ENCODE measurements at places on chromosomes 7 and 10. TPM values are rescaled to one million over a fixed set of nuclear protein-coding genes. Genes with fewer than 3 reads are reported as not detected.

The OPN4 gene
- not detected for total RNA-seq

The HKDC1 gene
- total RNA-seq: 2.4 TPM

The PTTG1IP2 gene
- total RNA-seq: not detected

The DIP2C gene
- total RNA-seq: 23.1 TPM

GRCh38 chr7:107453388-107453787 is 16.5 kb upstream of the GPR22 start:
- H3K27ac ChIP-seq: no peak overlapping the region
- no peak overlapping the region for H3K4me3 ChIP-seq
- peaks cover 5% of the 10 kb centered on the region for H3K4me1 ChIP-seq
- no peaks in the 10 kb centered on the region for H3K27me3 ChIP-seq

DNA sequence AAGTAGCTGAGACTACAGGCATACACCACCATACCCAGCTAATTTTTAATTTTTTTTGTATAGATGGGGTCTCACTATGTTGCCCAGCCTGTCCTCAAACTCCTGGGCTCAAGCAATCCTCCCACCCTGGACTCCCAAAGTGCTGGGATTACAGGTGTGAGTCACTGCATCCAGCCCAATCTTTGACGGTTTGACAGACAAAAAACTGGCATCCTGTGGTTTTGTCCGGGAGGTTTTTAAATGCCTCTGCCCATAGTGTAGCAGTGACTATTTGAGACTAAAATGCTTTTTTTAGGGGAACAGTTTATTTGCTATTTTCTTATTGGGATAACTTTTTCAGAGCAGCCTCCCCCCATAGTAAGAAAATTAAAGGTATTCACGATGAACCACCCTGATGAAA is 523.7 kb upstream of the GALNT17 start:
- H3K4me1 ChIP-seq: peaks cover 14% of the 10 kb centered on the region
- H3K27me3 ChIP-seq: peaks cover 6% of the 10 kb centered on the region
- H3K36me3 ChIP-seq: peaks cover 13% of the 10 kb centered on the region
- no peak overlapping the region for H3K27ac ChIP-seq
- no peak overlapping the region for H3K4me3 ChIP-seq

DNA sequence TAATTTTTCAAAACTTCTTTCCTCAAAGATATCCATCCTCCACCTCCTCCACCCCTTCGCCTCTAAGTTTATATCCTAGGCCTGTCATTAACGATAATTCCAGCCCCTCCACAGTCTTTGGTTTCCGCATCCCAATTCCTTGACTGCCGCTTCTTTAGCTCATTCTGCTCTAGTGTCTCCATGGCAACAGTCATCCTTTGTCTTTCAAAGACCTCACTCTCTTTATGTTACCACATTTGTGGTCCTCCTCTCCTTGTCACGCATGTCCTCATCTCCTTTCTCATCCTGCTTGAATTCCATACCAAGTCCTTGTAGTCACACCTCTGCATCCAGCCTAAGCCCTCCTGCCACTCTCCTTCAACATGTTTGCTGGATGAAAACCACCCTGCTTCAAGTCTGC is 511.2 kb upstream of the KLF6 start:
- H3K36me3 ChIP-seq: no peaks in the 10 kb centered on the region
- no peak overlapping the region for H3K4me3 ChIP-seq
- no peaks in the 10 kb centered on the region for H3K27me3 ChIP-seq
- no peak for DNase-seq
- H3K27ac ChIP-seq: no peak overlapping the region
- no peaks in the 10 kb centered on the region for H3K4me1 ChIP-seq

DNA sequence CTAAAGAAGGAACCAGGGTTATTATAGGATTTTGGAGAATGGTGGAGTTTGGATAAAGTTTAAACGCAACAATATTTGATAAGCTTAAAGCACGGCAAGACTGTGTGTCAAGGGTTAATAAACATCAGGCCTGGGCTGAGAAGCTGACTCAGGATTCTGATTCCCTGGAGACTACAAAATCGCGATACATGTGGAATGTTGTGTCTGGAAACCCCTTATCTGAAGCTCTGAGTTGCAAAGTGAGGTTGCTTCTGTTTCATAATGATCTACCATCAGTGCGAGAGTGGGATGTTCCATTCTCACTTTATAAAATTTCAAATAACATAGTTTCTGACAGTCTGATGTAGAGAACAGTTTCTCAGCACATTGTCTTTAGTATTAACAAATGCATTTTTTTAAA is 7.8 kb downstream of the C1GALT1 start:
- H3K27ac ChIP-seq: no peak overlapping the region
- H3K4me1 ChIP-seq: peaks cover 13% of the 10 kb centered on the region
- H3K36me3 ChIP-seq: peaks cover 17% of the 10 kb centered on the region
- peak overlapping the region; percentile 15 for H3K4me3 ChIP-seq

DNA sequence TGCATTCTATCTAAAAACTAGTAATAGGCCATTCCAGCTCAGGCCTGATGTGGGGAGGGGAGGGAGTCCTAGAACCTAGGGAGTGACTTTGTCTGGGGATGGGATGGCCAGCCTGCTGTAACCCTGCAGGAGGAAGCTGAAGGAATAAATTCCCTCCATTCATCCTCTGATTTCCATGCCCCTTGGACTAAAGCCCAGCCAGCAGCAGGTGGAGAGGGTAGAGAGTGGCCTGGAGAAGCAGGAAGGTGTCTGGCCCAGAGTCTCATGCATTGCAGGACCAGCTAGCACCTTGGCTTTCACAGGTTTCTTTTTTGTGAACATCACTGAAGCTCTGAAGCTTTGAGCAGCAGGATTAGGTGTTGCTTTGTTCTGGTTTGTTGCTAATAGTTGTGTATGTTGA is 32.8 kb upstream of the CDH23 start:
- H3K4me1 ChIP-seq: no peaks in the 10 kb centered on the region
- H3K27ac ChIP-seq: no peak overlapping the region
- peaks cover 7% of the 10 kb centered on the region for H3K36me3 ChIP-seq
- no peak for DNase-seq
- no peaks in the 10 kb centered on the region for H3K27me3 ChIP-seq

- DNase-seq: no peak
- no peak overlapping the region for H3K4me3 ChIP-seq
- H3K27me3 ChIP-seq: peaks cover 3% of the 10 kb centered on the region
- H3K27ac ChIP-seq: no peak overlapping the region
- no peaks in the 10 kb centered on the region for H3K4me1 ChIP-seq
Observed at GRCh38 chr7:31720366-31720765, 33.4 kb downstream of the PPP1R17 start.

DNA sequence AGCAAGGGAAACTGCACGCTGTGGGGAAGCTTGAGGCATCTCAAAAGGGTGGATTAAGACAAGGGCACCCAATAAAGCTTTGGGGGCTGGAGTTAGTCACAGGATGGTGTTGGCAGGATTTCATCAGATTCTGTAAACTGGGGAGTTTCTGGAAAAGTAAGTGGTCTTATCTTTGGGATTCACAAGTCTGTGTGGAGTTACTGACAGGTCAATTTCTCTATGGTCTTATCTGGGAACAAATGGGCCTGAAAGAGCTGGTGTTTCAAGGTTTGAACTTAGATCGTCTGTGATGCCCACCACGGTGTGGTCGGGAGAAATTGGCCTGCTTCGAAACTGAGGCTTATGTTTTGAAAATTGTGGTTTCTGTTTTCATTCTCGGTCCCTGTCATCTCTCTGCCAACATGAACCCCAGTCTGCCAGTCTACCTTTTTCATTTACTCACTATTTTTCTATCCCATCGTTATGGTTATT is 23.8 kb upstream of the AOAH start:
- no peak overlapping the region for H3K4me3 ChIP-seq
- peaks cover 11% of the 10 kb centered on the region for H3K4me1 ChIP-seq
- DNase-seq: no peak
- H3K27me3 ChIP-seq: no peaks in the 10 kb centered on the region
- H3K36me3 ChIP-seq: no peaks in the 10 kb centered on the region
- no peak overlapping the region for H3K27ac ChIP-seq

- no peak for DNase-seq
- H3K27ac ChIP-seq: no peak overlapping the region
- H3K4me3 ChIP-seq: no peak overlapping the region
Observed at GRCh38 chr10:128078136-128078969, 47.9 kb downstream of the MKI67 start.

DNA sequence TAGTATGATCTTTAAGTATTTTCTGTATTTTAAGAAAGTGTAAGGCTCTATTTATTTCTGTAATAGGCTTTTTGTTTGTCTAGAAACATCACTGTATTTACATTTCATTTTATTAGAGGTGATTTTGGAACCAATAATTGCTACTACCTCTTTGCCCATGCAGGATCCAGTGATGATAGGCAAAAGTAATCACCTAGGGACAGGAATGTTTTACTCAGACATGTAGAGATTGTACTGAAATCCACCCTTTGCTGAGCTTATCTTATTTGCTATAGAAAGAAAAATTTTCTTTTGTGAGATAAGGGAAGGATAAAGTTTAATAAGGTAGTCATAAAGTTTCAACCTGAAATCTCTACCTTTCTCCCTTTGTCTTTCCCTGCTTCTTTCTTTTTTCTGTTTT is 73.5 kb downstream of the MKLN1 start:
- no peaks in the 10 kb centered on the region for H3K27me3 ChIP-seq
- DNase-seq: no peak
- H3K36me3 ChIP-seq: peaks cover 36% of the 10 kb centered on the region
- H3K4me1 ChIP-seq: no peaks in the 10 kb centered on the region
- no peak overlapping the region for H3K27ac ChIP-seq

DNA sequence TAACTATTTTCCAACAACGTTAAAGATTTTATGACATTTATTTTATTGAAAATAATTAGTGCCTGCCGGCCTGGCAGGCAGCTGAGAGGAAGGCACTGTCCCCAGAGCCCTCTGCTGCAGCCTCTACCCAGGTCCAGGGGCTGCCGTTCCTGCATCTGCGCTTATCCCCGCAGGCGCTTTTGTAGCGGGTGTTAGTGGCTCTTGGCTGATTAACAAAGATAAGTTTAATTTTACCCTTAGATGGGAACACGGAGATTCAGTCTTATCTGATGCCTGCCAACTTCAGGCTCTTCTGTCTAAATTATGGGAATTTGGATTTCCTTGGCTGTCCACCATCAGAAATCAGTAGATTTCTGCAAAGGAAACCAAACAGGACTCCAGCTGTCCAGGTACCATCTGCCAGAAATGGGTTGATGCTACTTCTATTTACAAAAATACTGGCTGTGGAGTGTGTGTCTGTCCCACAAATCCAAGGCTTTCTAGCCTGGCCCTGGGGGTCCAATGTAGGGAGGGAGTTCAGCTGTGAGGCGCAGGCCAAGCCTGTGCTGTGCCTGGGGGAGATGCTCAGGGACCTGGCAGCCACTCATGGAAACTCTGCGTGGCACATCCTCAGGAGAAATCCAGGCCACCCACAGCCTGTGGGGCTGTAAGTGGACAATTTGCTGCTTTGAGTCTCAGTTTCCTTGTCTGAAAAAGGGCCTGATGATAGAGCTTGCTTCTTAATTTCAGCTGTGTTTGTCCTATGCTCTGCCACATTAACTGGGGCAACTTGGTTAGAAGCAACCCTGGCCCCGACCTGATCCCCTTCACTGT is 62.0 kb upstream of the IGFBP3 start:
- H3K4me1 ChIP-seq: peaks cover 16% of the 10 kb centered on the region
- no peak overlapping the region for H3K4me3 ChIP-seq
- H3K27me3 ChIP-seq: peaks cover 3% of the 10 kb centered on the region
- H3K36me3 ChIP-seq: peaks cover 1% of the 10 kb centered on the region
- DNase-seq: no peak

DNA sequence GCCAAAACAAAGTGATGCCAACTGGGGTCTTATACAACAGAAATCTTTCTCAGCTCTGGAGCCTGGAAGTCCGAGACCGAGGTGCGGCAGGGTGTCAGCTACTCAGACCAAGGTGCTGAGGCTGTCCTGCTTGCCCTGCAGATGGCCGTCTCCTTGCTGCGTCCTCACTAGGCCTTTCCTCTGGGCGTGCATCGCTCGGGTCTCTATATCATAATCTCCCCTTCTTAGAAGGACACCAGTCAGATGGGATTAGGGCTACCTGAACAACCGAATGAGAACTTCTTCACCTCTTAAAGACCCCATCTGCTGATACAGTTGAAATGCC is 244.7 kb downstream of the EBF3 start:
- no peak overlapping the region for H3K27ac ChIP-seq
- peaks cover 15% of the 10 kb centered on the region for H3K36me3 ChIP-seq
- no peak overlapping the region for H3K4me3 ChIP-seq
- H3K4me1 ChIP-seq: no peaks in the 10 kb centered on the region
- DNase-seq: no peak
- no peaks in the 10 kb centered on the region for H3K27me3 ChIP-seq

Measured in type B pancreatic cell (in vitro differentiated cells).